ENCODE measurements at places on chromosomes 7 and 10.

GRCh38 chr7:542713-543500, 23.3 kb upstream of the PDGFA start:
- peak; percentile 64 for DNase-seq

GRCh38 chr7:146455091-146455655, 338.6 kb downstream of the CNTNAP2 start:
- no peak for DNase-seq

GRCh38 chr10:123678376-123678775, 12.2 kb downstream of the GPR26 start:
- DNase-seq: no peak

DNA sequence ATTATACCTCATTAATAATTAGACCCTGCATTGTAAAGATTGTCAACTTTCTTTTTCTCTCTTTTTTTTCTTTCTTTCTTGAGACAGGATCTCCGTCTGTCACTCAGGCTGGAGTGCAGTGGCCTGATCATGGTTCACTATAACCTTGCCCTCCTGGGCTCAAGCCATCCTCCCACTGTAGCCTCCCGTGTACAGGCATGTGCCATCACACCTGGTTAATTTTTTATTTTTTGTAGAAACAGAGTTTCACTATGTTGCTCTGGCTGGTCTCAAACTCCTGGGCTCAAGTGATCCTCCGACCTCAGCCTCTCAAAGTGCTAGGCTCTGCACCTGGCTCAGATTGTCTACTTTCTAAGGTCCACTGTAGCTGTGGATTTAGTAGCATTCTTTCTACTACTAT, 50.7 kb downstream of the MDFIC start:
- DNase-seq: no peak
